ENCODE measurements at places on chromosomes 5 and 9. TPM values are rescaled to one million over a fixed set of nuclear protein-coding genes. Genes with fewer than 3 reads are reported as not detected.

The IL3 gene
- not detected for total RNA-seq

The ARL10 gene
- total RNA-seq = 6.7 TPM

The CENPK gene
- 21.1 TPM for total RNA-seq

The THBS4 gene
- total RNA-seq = not detected

The BAAT gene
- total RNA-seq = not detected

The ZNF462 gene
- total RNA-seq = 4.6 TPM

The ZDHHC11B gene
- not detected for total RNA-seq

The NTRK2 gene
- total RNA-seq = not detected

The MPDZ gene
- total RNA-seq = 32.8 TPM

The BHMT gene
- not detected for total RNA-seq

The MORN5 gene
- not detected for total RNA-seq

The HAPLN1 gene
- not detected for total RNA-seq

The EFNA5 gene
- 2.9 TPM for total RNA-seq

The LSM11 gene
- total RNA-seq = 4.4 TPM

The TEX48 gene
- not detected for total RNA-seq

The FBP1 gene
- 15.8 TPM for total RNA-seq

The SMIM32 gene
- total RNA-seq = not detected

The SPINK7 gene
- not detected for total RNA-seq

The FYB1 gene
- not detected for total RNA-seq

The ADAMTS2 gene
- 0.30 TPM for total RNA-seq

The TCF7 gene
- 0.20 TPM for total RNA-seq

The GABRB2 gene
- not detected for total RNA-seq
